H1 (cell line): ENCODE measurements at places on chromosomes 3 and 15.

DNA sequence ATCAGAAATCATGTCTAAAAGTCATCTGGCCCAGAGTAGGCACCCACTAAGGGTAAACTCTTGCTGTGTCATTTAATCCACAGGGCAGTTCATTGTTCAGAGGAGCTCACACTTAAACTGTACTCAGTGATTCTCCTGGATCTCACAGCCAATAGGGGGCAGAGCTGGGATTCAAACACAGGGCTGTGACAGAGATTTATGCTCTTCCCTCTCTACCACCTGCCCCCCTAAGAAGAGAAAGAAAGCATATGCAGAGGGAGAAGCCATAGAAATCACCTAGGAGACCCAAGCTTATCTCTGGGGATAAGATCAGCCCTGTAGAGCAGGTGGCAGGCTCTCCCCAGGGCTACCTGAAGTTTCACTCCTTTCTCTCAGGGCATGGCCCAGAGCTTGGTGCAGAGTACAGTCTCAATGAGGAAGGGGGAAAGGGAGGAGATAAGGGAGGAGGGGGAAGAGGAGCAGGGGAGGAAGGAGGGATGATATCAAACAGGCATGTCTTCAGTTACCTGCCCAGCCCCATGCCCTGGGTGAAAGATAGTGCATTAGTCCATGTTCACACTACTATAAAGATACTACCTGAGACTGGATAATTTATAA is 51.8 kb upstream of the ADPGK start:
- no peak for DNase-seq

- DNase-seq: no peak
These were observed 65.2 kb upstream of the UBE2E1 start for GRCh38 chr3:23740517-23740965.

GRCh38 chr15:53588773-53589172 is 170.7 kb downstream of the WDR72 start:
- DNase-seq: no peak

- no peak for DNase-seq
These were observed 902.5 kb downstream of the ZPLD1 start for GRCh38 chr3:103337179-103337845.

GRCh38 chr15:29044503-29044901 is 158.7 kb downstream of the APBA2 start:
- no peak for DNase-seq

- DNase-seq: no peak
These were observed 249.3 kb downstream of the BBX start for GRCh38 chr3:107772016-107772415.

DNA sequence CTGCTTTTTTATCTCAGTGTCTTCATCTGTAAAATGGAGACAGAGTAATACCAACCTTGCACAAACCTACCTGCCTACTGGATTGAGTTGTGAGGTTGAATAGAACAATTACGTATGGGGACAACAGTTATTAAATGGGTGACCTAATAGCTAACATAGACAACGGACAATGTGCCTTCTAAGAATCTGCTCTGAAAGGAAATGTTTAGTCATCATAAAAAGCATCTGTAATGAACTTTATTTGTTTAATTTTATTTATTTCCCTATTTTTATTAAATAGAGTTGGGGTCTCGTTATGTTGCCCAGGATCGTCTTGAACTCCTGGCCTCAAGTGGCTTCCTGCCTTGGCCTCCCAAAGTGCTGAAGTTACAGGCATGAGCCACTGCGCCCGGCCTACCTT is 59.2 kb upstream of the C15orf61 start:
- DNase-seq: no peak

DNA sequence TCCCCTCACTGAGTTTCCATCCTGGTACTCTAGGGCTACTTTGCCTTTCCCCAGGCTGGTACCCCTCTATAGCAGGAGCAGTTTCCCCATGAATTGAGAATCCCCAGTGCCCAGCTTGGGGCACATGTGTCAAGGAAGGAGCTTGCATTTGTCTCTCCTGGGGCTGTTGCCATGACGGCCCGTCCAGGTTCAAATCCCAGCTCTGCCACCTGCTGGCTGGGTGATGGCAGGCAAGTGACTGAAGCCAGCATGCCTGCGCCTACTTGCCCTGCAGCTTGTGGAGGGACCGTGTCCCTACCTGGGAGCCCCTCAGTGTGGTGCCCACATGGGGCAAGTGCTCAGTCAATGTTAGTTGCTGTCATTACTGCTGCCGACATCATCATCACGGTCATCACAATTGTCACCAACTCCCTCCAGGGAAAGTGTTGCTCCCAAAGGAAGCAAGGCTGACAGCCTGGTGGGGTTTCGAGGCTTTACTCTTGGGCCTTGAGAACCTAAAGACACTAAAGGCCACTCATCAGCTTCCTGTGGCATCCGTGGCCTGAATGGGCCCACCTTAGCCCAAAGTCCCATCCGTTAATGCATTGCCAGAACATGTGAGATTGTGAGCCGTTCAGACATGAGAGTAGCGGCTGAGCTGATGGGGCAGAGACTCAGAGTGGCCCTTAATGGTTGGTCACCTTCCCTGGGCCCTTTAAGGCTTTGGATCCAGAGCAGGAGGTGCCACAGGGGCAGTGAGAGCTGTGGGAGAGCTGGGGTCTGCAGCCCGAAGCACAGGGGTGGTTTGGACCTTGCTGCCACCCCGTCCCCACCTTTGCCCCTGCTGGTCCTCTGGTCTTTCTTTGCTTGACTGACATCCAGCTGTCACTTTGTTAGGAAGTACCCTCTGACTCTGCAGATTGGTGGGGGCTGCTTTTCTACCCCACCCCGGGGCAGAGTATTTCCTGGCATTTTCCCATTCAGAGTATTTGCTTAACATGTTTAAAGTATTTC is 144.4 kb downstream of the DNAJB8 start:
- DNase-seq: peak; percentile 85

GRCh38 chr3:120706950-120707349 is 24.9 kb upstream of the HGD start:
- DNase-seq: no peak

GRCh38 chr3:119810018-119810435 is 28.1 kb downstream of the NR1I2 start:
- DNase-seq: no peak

- DNase-seq: no peak
These were observed 46.7 kb upstream of the CCDC50 start for GRCh38 chr3:191282251-191283185.

GRCh38 chr3:18247776-18248310 is 177.3 kb downstream of the SATB1 start:
- no peak for DNase-seq

GRCh38 chr3:135458541-135459322 is 506.8 kb upstream of the PPP2R3A start:
- no peak for DNase-seq

DNA sequence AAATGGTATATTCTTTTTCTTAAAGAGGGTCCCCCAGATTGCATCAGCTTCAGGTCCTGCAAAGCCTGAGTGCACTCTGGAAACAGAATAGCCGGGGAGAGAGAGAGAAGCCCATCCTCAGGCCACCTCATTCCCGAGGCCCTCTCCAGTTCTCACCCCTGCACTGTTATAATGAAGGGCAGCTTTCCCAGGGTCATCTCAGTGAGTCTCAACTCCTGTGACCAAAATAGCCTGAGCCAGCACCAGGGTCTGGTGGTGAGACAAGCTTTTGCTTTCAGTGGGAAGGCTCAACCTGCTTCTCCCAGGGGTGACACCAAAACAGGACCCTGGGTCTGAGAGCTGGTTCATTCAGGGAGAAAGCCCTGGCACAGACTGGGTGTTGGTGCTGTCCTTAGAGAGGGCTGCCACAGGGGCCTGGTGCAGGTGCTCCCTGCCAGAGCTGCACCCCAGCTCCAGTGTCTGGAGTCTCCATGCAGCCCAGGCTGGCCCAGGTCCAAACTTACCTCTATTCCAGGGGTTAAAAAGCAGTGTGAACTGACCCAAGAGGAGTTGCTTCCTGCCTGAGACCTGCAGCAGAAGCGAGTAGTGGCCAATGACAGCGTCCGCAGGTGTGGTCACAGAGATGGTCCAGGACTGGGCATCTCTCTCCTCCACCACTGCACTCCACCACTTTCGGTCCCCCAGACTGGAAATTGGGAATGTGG is 6.1 kb downstream of the EPB42 start:
- no peak for DNase-seq

DNA sequence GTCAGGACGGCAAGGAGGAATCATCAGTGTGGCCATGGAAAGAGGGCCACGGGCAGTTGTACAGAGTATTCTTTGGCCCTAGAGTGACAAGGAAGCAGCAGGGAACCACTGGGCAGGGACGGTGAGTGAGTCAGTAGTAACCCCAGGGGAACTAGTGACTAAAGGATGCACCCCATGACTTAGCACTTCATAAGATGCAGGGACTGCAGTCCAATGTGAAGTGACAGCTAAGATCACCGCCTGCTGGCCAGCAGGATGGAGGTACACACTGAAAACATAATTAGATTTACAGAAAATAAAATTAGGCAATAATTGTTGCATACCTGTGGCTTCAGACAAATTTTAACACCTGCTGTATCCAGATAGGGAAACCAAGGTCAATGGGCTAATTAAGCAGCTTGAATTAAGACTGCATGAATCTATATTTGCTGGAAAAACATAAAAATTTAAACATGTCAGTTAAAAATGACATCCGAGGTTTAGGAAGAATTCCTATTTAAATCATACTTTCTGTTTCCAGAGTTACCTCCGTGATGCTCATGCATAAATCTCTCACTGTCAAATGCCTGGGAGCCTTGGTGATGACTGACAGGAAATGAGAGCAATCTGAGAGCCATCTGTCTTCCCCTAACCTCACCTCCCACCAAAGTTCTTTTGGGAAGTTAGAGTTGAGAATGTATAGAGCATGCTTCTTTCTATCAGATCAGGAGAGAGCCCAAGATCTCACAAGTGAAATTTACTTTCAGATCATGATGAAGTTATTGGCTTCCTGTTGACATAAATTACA is 56.5 kb downstream of the DCLK3 start:
- no peak for DNase-seq

DNA sequence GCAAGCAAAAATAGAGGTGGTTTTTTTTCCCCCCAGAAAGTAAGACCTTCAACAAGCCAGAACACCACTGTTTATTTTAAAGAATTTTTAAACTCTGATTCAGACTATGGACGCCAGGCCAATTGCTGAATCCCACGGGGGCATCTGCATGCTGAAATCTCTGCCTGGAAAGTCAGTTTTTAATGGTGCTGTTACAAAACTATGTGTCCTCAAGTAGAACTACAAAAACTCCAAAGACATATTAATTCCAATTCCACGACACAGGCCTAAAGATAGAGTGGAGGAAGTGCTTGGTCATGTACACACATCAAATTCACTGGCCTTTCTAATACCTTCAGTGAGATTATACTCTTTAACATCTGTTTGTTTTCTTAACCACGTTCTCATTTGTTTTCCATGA is 490.5 kb upstream of the NR2F2 start:
- DNase-seq: no peak

GRCh38 chr15:40930430-40931299 is 1.5 kb downstream of the DLL4 start:
- no peak for DNase-seq

DNA sequence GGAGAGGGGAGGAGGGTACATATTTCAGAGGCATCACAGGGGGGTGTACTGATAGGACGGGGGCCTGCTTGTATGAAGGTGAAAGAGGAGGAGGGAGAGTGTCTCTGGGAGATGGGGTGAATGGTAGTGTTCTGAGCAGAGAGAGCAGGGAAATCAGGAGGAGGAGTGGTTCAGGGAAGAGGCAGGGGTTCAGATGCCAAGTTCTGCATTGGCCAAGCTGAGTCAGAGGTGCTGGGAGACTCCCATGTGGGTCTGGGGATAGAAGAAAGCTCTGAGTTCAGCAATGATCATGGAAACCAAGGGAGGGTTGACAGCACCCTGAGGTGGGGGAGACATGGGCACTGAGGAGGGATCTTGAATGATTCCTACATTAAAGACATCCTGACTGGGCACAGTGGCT is 3.0 kb downstream of the CYP8B1 start:
- DNase-seq: no peak

DNA sequence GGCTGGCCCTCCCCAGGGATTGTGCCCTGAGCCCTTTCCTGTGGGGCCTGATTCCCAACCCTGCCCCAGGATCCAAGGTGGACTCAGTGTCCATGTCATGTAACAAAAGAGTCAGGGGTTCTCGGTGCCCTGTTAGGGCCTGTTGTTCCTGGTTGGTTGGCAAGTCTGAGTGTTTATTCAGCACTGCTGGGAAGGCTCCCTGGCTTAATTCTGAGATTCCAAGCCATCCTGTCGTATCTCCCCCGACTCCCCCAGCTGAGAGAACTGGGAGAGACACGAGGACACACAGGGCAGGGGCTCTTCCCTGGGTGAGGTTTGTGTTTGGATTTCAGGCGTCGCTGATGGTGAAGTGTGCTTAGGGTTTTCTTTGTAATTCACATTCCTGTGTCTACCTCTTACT is 78.3 kb downstream of the EEFSEC start:
- DNase-seq: no peak

GRCh38 chr3:149806171-149806778 is 6.7 kb upstream of the RNF13 start:
- DNase-seq: no peak

DNA sequence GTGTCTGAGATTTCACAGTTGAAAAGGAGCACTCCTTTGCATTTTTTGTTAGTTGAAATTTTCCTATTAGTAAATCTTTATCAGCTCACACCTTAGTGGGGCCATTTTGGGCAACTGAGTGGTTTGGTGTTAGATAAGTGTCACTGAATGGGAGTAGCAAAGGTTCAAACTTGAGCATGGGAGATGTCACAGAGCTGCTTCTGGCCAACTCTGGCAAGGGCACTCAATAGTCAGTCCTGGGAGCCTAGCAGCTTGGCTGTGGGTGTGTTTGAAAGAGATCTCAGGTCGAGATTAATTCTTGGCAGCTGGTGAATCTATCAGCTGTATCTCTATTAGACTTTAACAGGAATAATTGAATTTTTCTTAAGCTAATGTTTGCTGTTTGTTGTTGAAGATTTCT is 579.3 kb downstream of the EDEM1 start:
- DNase-seq: no peak

- DNase-seq: peak; percentile 72
These were observed 231.5 kb upstream of the SETMAR start for GRCh38 chr3:4071481-4072184.

- no peak for DNase-seq
These were observed 226.2 kb downstream of the PDCD6IP start for GRCh38 chr3:34024447-34025240.

DNA sequence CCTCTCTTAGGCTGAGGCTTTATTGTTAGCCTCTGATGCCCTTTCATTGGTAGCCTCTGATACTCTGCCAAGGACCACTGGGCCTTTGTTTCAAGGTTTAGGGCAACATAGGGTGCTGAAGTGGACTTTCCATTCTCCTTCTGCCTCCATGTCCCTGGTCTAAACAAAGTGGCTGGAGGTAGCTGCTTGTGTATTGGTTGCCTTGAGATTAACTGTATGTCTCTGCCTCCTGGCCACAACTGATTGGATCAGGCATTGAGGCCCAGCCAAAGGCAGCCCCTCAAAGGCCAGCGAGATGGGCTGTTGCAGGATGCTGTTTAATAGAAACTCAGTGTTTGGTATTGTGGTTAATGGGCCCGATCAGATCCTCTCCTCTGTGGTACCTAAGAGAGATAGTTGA is 77.9 kb upstream of the PRR23C start:
- DNase-seq: peak; percentile 8
